ENCODE measurements at places on chromosomes 7 and 10.

GRCh38 chr7:67450171-67450570, 453.5 kb downstream of the TYW1 start:
- DNase-seq, result no peak

DNA sequence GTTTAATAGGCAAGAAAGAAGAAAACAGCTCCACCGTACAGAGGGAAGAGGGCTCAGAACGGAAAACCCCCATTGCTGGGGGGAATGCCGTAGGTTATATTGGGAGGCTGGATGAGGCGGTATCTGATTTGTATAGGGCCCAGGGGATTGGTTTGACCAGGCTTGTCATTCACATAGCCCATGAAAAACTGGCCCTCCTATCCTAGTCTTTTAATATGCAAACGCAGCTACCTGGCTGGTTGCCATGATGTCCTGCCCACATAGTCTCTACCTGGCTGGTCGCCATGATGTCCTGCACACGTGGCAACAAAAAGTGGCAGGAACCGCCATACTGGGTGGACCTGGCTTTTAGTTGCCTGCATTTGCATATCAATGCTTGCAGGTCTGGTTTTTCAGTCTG, 84.7 kb downstream of the AUTS2 start:
- no peak for DNase-seq

- no peak for DNase-seq
These were observed 234.4 kb upstream of the SLC26A5 start for GRCh38 chr7:103680161-103681144.

DNA sequence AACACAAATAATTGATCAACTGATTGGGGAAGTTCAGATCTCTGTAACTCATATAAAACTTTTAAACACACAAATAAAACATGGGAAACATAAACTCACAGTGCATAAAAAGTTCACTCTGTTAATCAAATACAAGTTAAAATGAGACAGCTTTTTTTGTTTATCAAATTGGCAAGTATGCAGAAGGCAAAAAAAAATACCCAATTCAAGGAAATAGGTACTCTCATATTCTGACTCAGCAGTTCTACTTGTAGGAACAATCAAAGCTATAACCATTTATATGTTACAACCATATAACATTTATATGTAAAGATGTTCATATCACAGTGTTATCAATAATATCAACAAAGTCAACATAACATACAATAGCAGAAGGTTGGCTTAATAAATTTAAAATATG, 102.0 kb downstream of the CNOT4 start:
- DNase-seq, result no peak

DNA sequence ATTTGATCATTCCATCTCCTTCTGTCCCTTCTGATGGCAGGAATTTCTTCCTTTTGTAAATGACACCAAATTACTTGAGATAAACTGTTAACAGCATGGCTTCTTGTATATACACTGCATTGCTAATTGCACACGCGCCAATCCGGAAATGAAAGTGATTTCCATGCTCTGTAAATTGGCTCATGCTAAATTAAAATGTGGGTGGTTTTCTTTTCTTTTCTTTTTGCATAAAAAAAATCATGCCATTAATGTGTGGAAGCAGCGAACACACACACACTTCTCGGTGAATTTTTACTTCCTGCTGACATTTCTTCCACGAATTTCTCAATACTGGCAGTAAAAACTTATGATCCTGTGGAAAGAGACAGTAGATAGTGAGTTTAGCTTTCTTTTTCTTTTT, 123.1 kb upstream of the CCDC6 start:
- DNase-seq, result no peak

- DNase-seq, result no peak
These were observed 45.0 kb upstream of the AGBL3 start for GRCh38 chr7:134941185-134941900.

- no peak for DNase-seq
These were observed 281.3 kb downstream of the GPR158 start for GRCh38 chr10:25455980-25456567.

- DNase-seq, result no peak
These were observed 40.9 kb upstream of the ZNF32 start for GRCh38 chr10:43689618-43689954.

- peak; percentile 60 for DNase-seq
These were observed 14.8 kb downstream of the ZSCAN25 start for GRCh38 chr7:99631295-99632109.

DNA sequence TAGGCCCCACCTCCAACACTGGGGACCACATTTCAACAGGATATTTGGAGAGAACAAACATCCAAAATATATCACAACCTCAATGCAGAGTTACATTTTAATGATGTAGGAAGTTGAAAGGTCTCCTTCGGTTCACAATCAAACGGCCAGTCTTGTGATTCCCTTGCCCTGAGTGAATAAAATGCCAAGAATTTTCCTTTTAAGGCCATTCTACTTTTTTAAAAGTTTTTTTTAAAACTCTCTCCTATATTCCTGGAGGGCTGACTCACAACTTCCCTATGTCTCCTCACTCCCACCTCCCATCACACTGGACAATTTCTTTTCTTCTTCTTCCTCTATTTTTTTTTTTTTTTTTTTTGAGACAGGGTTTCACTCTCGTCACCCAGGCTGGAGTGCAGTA, 693.6 kb upstream of the AUTS2 start:
- no peak for DNase-seq

- no peak for DNase-seq
These were observed 69.0 kb downstream of the DKK1 start for GRCh38 chr10:52383088-52383487.

DNA sequence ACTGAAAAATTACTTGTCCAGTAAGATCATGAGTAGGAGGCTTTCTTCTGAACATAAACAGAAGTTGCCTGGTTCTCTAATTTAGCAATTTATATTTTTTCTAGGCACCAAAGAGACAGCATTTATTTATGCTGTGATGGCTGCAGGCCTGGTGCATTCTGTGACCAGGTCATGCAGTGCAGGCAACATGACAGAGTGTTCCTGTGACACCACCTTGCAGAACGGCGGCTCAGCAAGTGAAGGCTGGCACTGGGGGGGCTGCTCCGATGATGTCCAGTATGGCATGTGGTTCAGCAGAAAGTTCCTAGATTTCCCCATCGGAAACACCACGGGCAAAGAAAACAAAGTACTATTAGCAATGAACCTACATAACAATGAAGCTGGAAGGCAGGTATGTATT, 2.8 kb downstream of the WNT16 start:
- DNase-seq, result no peak

GRCh38 chr10:59833810-59834209, 72.5 kb downstream of the CCDC6 start:
- no peak for DNase-seq

GRCh38 chr10:131579251-131580071, 267.9 kb upstream of the TCERG1L start:
- DNase-seq, result no peak

- no peak for DNase-seq
These were observed 524.4 kb downstream of the SUGCT start for GRCh38 chr7:40659231-40659630.

DNA sequence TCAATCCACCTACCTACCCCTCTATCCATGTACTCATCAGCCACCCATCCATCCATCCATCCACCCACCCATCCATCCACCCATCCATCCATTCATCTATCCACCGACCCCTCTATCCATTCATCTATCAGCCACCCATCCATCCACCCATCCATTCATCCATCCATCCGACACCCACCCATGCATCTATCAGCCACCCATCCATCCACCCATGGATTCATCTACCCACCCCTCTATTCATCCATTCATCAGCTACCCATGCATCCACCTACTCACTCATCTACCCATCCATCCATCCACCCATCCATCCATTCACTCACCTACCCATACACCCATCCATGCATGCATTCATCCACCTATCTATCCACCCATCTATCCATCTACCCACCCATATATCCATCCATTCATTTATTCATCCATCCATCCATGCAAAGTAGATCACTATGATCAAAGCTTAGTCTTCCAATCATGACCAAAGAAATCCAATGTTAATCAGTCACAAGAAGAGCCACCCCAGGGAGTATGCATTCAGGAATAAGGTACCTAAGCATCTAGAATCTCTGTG, 27.7 kb upstream of the ZNF467 start:
- DNase-seq, result no peak

GRCh38 chr10:83178526-83178925, 960.8 kb upstream of the GHITM start:
- no peak for DNase-seq

GRCh38 chr7:84002348-84002747, 192.2 kb downstream of the SEMA3A start:
- no peak for DNase-seq

DNA sequence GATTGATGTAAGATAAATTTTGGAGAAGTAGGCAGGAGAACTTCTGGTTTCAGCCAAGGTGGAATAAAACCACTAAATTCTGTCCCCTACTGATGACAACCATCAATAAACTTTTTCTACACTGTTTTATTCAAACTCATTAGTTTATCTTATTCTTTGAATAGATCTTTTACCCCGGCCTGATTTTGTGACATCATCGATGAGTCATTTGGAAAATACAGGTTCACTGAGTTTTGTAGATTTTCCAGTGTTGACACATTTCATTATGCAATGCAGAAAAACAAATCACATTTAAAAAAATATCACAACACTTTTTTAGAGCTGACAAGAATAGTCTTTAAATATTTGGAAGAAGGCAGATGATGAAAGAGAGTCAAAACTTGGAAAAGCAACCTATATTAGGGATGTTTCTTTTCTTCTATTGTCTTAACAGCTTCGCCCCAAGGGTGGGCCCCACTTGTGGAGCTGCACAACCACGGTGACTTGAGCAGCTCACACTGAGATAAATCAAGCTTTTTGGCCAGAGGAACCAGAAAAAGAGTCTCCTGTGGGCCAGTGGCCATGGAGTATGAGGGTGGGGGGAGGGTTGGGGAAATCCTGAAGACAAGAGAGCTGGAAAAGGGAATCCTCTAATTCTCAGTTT, 112.8 kb downstream of the PTEN start:
- no peak for DNase-seq

DNA sequence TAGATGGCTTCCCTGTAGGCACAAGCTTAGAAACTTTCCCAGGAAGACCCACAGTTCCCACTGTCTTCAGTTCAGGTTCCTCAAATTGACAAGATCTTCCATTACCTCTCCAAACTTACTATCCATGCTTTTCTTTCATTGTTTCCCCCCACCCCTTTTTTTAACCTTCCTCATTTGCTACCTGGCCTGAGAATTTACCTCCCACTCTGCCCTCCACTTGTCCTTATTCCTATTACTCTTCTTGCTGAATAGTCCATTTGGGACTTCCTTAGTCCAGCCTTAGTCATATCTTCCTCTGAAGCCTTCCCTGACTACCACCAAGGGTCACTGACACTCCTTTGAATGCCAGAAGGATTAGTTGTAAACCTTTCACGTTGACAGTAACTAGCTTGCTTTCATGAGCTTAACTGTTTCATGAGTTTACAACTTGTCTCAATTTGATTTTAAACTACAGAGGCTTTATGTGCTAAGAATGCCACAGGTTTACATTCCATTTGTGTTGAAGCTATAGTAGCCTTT, 1.2 kb upstream of the CALU start:
- no peak for DNase-seq

GRCh38 chr7:94368371-94368791, 26.3 kb upstream of the COL1A2 start:
- DNase-seq, result no peak

GRCh38 chr7:64098-64915, 128.1 kb upstream of the FAM20C start:
- DNase-seq, result no peak

- DNase-seq, result no peak
These were observed 16.5 kb downstream of the TMEM236 start for GRCh38 chr10:17768496-17768895.

GRCh38 chr10:113709221-113709838, 29.6 kb downstream of the CASP7 start:
- no peak for DNase-seq

- DNase-seq, result no peak
These were observed 466.4 kb upstream of the ZMIZ1 start for GRCh38 chr10:78602201-78602932.

GRCh38 chr10:50653142-50653541, 29.4 kb upstream of the SGMS1 start:
- no peak for DNase-seq

- DNase-seq, result no peak
These were observed 203.8 kb downstream of the ZMYND11 start for GRCh38 chr10:339038-339391.
